Forelimb muscle (tissue), 1 donor: ENCODE measurements at places on chromosomes 2 and 18.

- DNase-seq = no peak
Measured at GRCh38 chr2:235135990-235136561, 184.3 kb downstream of the SH3BP4 start.

DNA sequence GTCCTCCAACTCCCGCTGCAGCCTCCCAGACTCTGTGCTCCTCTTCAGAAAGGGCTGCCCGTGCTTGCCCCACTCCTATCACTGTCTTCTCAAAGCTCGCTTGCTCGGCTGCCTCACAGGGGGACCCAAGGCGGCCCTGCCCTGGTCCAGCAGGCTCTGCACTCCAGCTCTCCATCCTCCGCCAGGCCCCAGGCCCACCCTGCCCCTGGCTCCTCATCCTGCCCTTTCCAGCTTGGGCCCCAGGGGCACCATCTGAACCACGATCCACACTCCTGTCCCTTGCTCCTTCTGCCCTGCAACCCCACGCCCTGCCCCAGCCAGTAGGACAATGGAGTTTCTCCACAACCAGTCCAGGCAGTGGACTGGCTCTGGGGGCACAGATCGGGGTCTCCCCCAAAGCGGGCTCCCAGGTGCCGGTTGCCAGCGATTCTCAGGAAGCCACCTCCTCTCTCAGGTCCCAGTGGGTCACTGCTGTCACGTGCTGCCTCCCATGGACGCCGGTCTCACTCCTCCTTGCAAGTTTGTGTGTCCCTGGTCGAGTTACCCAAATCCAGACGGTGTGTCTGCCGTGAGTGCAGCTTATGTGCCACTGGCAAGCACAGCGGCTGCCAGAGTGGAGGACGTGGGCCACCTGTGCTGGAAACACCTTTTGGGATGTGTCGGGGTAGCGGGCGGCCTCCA lies 238.5 kb downstream of the HDAC4 start:
- DNase-seq = no peak

DNA sequence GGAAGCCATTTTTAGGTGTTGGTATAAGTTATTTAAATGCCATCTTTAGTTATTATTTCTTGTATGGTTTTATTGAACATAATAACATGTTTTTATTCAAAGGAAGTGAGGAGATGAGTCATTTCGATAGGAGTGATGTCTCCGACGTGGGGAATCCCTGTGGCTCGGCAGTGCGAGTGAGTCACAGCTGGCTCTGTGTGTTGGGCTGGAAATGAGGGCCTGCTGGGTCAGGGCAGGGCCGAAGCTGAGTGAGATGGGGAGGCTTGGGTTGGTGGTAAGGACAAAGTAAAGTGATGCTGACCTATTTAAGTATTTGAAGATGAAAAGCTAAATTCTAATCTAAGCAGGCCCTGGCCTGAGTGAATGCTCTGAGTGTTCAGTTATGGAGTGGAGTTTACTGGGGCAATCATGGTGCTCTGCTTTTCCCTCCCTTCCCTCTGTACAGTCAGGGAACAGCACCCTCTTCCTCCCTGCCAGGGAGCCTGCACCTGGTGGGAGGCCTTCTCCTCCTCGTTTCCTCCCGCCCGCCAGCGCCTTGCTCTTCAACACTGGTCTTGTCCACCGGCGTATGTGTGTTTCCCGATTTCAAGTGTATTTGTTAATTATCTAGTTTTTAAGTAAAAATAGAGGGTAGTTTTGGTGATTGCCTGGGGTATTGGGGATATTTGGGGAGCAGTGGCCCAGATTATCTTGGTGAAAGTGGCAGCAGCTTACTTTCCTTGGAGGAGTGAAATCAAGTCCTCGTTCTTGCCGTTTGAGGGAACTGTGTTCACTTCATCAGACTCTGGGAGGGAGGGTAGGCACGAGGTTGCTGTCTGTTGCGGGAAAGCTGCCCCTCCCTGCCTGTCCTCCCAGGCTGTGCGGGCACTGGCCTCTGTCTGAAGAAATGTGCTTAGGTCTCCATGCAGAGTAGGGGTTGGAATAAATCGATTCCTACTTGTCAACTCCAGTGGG lies 157.0 kb downstream of the LDLRAD4 start:
- peak; percentile 41 for DNase-seq

- no peak for DNase-seq
Measured at GRCh38 chr2:65714866-65715265, 282.5 kb upstream of the SPRED2 start.

DNA sequence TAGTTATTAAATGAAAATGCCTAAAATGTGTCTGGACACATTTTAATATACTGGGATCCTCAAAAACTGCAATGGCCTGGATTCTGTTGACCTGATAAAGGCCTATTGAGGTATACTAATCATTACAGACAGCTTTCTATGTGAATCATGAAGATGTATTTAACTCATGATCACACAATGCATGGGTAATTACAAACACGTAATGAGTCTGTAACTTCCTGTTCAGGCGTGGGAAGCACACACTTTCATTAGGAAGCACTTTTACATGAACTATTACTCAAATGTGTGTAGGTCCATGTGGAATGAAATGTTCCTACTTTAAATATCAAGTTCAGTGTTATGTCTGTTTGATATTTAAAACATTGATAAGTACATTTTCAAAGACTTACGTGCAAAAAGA lies 108.7 kb downstream of the NCKAP5 start:
- DNase-seq = no peak

DNA sequence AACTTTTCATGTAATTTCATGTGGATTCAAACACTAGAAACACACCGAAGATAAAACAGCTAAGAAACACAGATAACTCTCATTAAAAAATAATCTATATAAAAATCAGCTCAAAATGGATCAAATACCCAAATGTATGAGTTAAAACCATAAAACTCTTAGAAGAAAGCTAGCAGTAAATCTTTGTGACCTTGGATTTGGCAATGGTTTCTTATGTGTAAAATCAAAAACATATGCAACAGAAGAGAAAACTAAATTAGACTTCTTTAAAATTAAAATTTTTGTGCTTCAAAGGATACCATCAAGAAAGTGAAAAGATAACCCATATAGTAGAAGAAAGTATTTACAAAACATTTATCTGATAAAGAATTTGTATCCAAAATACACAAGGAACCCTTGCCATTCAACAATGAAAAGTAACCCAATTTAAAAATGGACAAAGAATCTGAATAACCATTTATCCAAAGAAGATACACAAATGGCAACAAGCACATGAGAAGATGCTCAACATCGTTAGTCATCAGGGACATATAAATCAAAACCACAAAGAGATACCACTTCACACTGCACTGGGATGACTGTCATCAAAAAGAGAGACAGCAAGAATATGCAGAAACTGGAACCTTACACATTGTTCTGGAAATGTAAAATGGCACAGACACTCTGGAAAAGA lies 27.5 kb downstream of the GAREM1 start:
- no peak for DNase-seq
